ENCODE measurements at places on chromosomes 12 and 14.

GRCh38 chr12:77130193-77130592, 64.8 kb upstream of the E2F7 start:
- no peak for DNase-seq

GRCh38 chr12:53300187-53300586, 692 bp downstream of the MYG1 start:
- DNase-seq, result no peak

- DNase-seq, result no peak
These were observed 34.2 kb upstream of the OTX2 start for GRCh38 chr14:56844406-56845002.

GRCh38 chr14:67417633-67418032, 5.7 kb upstream of the PLEK2 start:
- no peak for DNase-seq

- peak; percentile 56 for DNase-seq
These were observed 36.9 kb downstream of the BCL11B start for GRCh38 chr14:99234961-99235571.

GRCh38 chr12:101323255-101323654, 43.4 kb downstream of the UTP20 start:
- no peak for DNase-seq

GRCh38 chr12:52585066-52585465, 11.4 kb upstream of the KRT74 start:
- DNase-seq, result no peak

DNA sequence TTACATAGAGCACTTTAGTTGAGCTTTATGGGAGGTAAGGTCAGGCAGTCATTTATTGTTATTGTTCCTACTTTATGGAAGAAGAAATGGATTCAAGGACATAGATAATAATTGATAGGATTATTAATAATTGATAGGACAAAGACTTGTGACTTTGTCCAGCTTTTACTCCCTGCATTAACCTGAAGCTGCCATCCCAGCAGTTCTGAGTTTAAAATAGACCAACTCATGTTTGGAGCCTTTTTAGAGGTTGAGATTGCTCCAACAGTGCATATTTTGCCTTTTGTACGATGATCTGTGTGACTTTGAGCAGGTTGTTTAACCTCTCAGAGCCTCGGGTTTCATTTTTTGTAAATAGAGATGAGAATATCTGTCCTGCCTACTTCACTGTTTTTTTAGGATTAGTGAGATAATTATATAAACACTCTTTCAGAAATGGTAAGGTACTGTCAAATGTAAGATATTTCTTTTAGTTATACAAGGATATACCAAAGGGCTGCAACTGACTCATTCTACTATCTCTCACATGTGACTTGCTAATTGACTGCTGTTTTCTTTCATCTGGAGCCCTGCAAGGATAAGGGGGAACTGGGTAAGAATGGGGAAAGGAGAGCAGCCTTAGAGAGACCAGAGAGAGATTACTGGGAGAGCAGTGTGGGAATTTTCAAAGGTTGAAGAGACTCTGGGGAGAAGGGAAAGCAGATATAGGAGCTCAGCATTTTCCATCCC, 15.3 kb downstream of the WDR20 start:
- DNase-seq, result no peak

GRCh38 chr12:19706936-19707335, 267.6 kb downstream of the AEBP2 start:
- no peak for DNase-seq

DNA sequence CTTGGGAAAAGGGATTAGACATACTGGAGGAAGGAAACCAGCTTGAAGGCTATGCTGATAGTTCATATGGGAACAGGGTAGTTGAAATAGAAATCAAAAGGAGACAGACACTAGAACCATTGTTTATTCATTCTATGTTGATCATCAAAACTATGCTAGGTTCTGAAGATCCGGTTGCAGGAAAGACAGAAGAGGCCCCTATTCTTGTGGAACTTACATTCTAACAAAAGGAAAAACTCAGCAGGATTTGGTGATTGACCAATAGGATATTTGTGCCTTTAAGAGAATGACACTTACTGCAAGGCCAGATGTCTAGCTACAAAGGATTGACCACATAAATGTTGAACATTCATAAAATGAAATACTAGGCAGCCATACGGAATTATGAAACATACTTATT, 179.2 kb downstream of the AKAP6 start:
- no peak for DNase-seq

DNA sequence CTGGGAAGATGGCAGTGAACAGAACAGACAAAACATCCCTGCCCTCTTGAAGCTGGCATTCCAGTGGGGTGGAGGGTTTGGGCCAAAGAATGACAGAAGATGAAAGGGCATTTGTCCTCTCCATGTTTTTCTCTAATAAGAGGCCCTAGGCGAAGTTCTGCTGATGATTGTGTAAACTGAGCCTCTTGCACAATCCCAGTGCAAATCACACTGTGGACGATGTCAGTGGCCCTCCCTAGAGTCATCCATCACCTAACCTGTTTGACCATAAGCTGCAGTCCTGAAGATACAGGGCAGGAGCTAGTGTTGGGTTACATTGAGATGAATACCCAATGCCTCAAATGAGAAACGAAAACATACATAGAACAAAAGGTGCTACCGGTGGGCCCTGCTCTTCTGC, 622.4 kb upstream of the TBX3 start:
- DNase-seq, result no peak

GRCh38 chr14:73749706-73750530, 35.7 kb upstream of the PNMA1 start:
- peak; percentile 40 for DNase-seq

DNA sequence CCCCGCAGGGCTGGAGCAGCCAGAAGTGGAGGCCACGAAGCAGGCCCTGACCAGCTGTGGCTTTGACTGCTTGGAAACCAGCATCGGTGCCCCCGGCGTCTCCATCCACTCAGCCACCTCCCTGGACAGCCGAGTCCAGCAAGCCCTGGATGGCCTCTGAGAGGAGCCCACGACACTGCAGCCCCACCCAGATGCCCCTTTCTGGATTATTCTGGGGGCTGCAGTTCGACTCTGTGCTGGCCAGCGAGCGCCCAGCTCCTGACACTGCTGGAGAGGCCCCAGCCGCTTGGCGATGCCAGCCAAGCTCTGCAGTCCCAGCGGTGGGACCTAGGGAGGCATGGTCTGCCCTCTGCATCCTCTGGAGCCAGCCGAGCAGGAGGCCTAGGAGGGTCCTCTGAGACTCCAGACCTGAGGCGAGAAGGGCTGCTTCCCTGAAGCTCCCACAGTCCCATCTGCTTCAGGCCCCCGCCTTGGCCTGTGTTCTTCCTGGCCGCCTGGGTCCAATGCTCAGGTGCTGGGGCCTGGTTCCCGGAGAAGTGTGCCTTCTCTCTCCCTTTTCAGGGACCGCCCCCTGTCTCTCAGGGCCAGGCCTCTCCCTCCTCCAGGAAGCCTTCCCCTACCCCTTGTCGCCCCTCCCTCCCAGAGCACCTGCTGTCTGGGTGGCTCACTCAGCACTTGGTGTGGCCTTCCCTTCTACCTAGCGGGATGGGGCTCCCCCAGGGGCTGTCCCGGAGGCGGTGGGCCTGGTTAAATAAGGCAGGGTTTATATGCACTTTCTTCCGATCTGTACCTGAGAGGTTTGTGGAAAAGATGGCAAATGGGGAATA, 23.0 kb downstream of the MVK start:
- DNase-seq, result no peak

DNA sequence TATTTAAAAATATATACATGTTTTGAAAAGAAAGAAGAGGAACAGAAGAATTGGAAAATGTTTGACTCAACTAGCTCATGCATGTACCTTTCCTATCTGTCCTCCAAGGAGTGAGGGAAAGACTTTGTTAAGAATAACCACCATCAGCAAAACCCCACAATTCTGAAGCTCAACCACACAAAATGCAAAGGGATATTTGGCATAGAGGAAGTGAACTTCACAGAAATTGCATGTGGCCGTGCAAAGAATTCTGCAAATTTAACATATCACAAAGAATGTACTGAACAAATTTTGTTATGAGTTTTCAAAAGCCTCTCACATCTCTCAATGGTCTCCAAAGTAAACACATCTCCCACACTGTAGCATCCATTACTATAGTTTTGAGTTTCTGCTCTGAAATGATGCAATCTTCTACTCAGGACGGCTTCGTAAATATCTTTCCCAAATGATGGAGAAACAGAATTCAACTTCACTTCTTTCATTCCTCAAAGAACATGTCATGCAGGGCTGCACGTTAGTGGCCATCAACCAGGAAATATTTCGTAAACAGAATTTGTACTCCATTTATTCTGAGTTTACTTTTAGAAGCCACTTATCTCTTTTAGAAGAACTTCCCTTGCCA, 17.6 kb downstream of the DUSP6 start:
- DNase-seq, result no peak

GRCh38 chr14:64792231-64792630, 87.5 kb downstream of the SPTB start:
- DNase-seq, result no peak

DNA sequence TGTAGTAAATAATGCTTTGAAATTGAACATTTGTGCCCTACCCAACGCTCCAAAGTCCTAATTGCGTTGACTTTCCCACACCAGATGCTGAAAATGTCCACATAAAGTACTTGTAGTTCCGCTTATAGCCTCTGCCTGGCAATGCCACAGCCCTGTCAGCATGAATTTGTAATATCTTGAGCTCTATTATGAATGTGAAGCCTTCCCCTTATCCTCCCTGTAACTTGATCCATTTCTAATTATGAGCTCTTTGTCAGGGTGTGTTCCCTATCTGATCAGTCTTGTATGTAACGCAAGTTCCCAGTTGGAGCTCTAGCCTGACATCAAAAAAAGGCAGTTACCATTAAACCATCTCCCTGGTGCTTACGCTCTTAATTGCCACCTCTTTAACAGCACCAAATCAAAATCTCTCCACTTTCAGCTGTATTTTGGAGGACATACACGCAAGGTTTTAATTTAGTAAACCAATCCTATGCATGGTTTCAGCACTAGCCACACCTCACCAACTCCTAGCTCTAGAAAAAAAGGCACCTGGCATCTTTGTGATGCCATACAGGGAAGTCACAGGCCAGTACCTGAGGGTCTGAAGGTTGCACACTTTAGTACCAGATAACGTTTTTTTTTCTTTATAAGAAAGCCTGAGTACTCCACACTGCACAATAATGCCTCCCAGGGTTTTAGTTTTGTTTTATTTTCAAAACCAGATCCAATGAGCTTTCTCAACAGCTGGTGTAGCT, 69.3 kb downstream of the EEA1 start:
- no peak for DNase-seq

- peak; percentile 46 for DNase-seq
These were observed 5.0 kb upstream of the DDX47 start for GRCh38 chr12:12807970-12808702.

GRCh38 chr12:63990828-63991547, 146.5 kb downstream of the SRGAP1 start:
- no peak for DNase-seq

- no peak for DNase-seq
These were observed 314.1 kb upstream of the DIO3 start for GRCh38 chr14:101246894-101247841.

- peak; percentile 80 for DNase-seq
These were observed 11.6 kb downstream of the SIX1 start for GRCh38 chr14:60637479-60638315.

GRCh38 chr12:89352492-89353187, at the start of gene DUSP6:
DUSP6 (minus strand) TSS chr12:89352501; CDS start chr12:89352039, 462 bp downstream.
- peak; percentile 92 for DNase-seq

- DNase-seq, result no peak
These were observed 11.9 kb downstream of the UBE2N start for GRCh38 chr12:93429852-93430251.

DNA sequence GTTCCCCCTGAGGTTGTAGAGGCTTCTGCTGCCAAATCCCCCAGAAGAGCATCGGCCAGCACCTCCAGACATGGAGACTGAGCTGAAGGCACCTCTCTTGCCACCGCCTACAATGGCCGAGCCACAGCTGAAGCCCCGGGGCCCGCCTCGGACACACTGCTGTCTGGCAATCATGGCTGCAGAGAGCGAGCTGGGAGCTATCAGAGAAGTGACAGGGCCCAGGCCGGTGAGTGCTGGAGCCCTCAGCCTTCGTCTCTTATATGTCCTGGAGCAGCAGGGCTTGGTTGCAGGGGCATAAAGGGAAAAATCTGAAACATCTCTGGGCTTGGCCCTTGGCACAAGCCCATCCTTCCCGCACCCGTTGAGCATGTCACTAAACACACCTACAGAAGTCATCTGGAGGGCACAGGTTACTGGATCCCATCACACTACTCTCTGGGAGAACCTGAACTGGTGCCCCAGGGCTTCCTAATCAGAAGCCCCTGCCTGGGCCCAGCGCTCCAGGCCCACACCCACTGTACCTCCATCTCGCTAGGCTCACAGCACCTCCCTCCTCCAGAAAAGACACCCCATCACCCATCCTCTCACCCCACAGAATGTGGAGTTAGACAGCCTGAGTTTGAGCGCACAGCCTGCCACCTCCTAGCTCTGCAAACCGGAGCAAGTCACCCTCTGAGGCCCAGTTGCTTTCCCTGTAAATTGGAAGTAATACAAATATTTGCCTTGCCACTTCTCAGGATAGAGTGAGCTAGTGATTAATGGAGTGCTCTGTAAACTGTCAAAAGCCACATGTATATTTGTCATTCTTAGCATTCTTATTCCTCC, at the start of gene KRT4:
TSS of gene KRT4 (minus strand) at position 232 of the 825 bp plus-strand sequence. CDS start at position 174, 58 bp downstream.
- no peak for DNase-seq

- no peak for DNase-seq
These were observed 10.8 kb downstream of the KRT71 start for GRCh38 chr12:52542157-52542556.

GRCh38 chr12:79690142-79690637, 574 bp downstream of the PAWR start:
- no peak for DNase-seq

GRCh38 chr12:83826112-83826511, 1086.5 kb downstream of the SLC6A15 start:
- DNase-seq, result no peak

DNA sequence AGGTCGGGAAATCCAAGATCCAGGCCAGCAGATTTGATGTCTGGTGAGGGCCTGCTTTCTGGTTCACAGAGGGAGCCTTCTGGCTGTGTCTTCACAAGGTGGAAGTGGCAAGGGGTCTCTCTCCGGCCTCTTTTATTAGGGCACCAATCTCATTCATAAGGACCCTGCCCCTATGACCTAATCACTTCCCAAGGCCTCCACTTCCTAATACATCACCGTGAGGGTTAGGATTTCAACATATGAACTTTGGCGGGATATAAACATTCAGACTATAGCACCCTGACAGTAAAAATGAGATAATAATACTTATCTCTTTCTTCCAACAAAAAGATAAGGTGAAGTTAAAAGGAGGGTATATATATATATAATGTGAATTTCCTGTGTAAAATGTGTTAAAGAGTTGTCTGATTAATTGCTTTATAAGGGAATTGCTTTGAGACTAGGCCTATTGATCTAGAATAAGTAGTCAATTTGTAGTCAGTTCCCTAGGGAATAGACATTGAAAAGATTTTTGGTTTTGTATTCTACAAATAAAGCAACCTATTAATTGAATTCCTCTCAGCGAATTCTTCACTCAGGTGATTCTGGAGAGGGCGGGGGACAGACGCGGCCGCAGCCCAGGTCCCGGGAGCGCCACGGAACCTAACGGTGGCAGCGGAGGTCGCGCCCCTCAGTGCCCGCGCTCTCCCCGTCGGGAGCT, 516 bp upstream of the LGALS3 start:
- no peak for DNase-seq
